ENCODE measurements at places on chromosomes 2 and 18.

DNA sequence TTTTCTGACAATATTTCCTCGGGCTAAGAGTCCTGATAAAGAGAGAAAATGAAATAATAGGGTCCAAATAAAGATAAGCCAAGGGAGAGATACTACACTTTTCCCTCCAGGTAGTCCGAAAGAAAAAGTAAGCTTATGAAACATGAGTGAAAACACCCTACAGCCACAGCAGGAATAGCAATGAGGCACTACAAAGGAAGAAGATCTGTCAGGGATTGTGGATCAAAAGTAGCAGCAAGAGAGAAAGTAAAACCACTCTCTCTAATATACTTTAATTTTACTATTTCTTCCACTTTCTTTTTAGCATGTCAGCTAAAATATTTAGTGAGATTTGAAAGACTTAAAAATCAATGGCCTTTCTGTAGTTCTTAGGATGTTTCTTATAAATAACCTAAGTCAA, 1601.8 kb downstream of the LRP1B start:
- no peak for DNase-seq

GRCh38 chr2:113080134-113080533, 12.4 kb downstream of the IL1F10 start:
- DNase-seq: no peak

DNA sequence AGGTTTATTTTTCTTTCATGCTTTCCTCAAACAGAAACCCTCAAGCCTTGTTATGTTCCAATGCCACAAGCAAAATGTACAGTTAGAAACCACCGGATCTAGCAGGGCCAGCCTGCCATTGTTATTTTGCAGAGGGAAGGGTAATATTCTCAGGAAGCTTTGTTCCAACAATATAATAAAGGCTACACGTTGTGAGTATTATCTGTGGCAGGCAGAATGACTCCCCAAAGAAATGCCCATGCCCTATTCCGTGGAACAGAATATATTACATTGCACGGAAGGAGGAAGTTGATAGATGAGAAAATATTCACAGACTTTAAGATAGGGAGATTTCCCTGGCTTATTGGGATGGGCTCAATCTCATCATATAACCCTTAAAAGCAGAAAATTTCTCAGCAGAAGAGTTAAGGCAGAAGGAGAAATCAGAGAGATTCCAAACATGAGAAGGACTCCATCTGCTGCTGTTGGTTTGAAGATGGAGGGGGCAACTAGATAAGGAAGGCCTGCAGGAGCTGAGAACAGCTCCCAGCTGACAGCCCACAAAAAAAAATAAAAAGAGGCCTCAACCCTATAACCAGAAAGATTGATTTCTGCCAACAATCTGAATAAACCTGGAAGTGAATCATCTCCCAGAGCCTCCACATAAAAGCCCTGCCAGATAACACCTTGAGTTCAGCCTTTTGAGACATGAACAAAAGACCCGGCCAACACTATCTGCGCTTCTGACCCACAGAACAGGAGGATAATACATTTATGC, 466.6 kb downstream of the LPIN1 start:
- no peak for DNase-seq

GRCh38 chr2:177332026-177332991, 60.3 kb upstream of the AGPS start:
- DNase-seq: no peak

DNA sequence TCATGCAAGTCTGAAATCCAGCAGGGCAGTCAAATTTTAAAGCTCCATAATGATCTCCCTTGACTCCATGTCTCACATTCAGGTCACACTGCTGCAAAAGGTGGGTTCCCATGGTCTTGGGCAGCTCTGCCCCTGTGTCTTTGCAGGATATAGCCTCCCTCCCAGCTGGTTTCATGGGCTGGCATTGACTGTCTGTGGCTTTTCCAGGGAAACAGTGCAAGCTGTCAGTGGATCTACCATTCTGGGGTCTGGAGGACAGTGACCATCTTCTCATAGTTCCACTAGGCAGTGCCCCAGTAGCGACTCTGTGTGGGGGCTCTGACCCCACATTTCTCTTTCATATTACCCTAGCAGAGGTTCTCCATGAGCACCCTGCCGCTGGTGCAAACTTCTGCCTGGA, 220.6 kb upstream of the COPS8 start:
- no peak for DNase-seq

- no peak for DNase-seq
Observed at GRCh38 chr2:209114588-209115240, 309.1 kb upstream of the MAP2 start.

DNA sequence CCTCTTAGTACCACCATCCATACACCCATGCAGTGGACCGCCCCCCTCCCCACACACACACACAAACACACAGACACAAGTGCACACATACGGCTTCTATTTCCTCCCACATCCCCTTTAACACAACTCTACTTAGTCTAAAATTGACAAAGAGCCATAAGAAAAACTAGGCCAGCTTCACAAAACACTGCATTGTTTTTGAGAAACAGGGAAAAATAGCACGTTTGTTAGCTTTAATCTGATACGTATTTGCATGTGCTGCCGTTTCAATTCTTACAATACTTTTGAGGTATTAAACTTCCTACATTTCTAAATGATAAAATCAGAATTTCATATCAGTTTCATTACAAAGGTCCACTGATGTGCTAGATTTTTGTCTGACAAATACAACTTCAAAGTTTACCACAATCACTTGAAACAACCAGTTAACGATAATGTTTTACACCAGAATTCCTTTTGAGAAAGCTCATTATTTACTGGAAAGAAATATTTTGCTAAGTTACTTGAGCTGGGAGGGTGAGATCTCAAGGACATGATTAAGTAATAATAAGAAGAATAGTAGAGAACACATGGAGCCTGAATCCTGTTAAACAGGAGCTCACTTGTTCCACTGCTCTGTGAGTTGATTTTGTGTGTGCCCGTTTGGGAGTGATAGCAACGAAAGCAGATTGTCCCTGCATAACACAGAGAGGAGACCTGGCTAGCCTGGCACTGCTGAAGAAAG, 74.5 kb downstream of the MOGAT1 start:
- no peak for DNase-seq

- no peak for DNase-seq
Observed at GRCh38 chr2:85959826-85960225, 71.0 kb upstream of the ST3GAL5 start.

DNA sequence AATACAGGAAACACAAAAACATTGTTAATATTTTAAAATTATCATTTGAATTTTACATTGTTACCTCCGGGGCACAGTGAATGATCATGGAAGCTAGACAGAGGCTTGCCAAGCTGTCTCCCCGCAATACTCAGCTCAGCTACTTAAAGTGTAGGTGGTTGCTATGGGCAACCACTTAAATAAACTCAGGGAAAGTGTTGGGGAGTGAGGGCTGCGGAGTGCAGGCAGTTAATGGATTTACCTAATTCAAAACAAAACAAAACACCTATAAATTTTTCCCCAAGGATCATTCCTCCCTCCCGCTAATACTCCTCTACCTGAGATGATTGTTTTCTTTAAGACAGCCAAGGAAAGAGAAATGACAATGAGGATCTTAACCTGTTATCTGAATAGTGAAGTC, 349.5 kb downstream of the TGIF1 start:
- DNase-seq: no peak

- no peak for DNase-seq
Observed at GRCh38 chr2:161170377-161170776, 10.1 kb downstream of the TANK start.

DNA sequence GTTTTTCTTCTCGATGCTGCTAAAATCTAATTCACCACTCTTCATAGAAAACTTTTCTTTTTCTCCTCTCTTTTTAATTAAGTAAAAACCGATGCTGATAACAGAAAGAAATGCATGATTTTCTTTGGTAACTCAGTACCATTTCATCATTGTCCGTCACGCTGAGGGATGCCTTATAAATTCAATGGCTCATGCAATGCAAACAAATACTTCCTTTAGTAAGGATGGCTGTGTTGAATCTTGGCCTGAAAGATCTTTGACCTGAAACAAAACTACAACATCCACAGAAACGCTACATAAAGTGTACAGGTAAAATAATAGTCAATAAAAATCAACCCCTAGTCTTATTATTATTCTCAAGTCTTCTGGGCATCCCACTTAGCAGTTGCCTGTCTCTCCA, 261.4 kb downstream of the SLC8A1 start:
- no peak for DNase-seq

DNA sequence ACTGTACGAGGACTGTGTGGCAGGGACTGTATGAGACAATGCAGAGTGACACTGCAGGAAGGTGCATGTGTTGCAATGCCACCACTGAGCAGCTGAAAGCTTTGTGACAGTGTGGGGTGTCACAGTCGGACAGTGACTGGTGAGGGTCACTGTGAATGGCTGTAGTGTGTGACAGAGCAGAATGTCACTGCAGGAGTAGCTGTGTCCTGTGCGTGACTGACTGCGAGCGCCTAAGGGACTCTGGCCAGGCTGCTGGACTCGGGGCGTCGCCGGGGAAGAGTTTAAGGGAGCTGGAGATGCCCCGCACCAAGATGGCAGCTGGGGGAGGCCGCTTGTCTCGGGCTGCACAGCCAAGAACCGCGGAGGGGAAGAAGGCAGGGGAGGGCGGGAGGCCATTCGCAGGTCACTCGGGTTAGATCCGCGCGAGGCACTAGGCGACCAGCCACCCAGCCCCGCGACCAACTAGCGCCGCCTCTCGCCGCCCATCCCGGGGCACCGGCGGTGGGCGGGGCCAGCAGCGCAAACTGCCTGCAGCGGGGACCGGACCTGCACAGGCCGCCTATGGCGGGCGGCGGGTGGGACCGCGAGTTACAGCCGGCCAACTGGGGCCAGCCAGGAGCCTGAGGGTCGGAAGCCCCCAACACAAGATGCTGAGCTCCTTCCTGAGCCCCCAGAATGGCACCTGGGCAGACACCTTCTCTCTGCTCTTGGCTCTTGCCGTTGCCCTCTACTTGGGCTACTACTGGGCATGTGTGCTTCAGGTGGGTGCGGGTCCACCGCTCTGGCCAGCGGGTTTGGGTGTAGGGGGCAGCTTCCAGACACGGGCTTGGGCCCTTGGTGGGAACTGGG, at the start of gene ABHD1:
Gene ABHD1, plus strand, starts transcription at position 514 of the 849 bp plus-strand sequence. Its CDS starts 134 bp downstream, at position 648.
- no peak for DNase-seq

DNA sequence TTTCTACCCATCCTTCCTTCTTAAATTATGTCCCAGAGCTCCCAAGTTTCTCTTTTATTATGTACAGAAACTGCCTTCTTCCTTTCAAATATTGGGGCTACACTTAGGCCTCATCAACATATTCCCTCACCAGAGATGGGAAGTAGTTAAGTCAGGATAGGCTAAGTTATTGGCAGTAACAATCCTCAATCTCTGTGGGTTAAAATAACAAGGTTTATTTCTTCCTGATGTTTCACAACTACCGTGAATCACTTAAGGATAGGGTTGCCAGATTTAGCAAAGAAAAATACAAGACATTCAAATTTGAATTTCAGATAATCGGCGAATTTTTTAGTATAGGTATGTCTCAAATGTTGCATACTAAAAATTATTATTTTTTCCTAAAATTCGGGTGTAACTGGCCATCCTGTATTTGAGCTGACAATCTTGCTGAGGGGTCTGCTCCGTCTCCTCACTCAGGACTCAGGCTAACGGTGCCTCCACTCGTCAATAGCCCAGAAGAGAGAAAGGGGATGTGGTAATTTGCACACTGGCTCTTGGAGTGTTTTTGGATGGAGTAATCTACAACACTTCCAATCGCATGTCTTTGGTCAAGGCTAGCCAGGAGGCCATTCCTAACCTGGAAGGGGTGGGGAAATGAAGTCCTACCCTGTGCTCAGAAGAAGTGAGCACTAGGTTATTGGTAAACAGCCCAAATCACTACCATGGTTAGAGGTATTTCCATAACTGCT, 91.7 kb downstream of the ACTR3 start:
- DNase-seq: no peak

- DNase-seq: no peak
Observed at GRCh38 chr2:42859791-42860190, 67.4 kb upstream of the HAAO start.

GRCh38 chr2:232723027-232723426, 25.9 kb downstream of the GIGYF2 start:
- no peak for DNase-seq

DNA sequence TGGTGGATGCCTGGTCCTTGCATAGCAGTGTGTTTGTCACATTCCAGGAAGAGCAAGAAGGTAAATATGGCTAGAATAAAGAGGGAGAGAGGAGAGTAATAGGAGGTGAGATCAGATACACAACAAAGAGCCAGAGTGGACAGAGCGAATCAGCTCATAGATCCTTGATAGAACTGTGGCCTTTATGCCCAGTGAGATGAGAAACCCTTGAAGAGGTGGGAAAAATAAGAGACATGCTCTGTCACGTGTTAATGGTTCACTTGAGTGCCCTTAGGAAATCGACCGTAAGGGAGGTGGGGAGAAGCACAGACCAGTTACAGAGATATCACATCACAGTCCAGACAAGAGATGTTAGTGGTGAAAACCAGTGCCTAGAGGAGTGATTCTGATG, 84.7 kb upstream of the RAB27B start:
- DNase-seq: no peak

DNA sequence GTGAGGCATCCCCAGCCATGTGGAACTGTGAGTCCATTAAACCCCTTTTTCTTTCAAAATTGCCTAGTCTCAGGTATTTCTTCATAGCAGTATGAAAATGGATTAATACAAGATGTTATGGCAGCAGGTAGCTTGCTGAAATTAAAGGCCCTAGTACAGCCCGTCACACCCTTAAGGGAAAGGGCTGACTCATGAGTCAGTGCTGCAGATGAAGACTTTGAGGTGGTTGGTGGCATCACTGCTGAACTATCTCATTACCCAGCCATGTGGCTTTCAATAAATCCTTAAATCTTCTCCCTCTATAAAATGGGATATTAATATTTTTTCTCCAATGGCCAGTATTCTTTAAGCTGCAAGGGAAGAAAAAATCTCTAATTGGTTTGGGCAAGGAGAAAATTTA, 226.1 kb upstream of the CCDC68 start:
- DNase-seq: no peak

DNA sequence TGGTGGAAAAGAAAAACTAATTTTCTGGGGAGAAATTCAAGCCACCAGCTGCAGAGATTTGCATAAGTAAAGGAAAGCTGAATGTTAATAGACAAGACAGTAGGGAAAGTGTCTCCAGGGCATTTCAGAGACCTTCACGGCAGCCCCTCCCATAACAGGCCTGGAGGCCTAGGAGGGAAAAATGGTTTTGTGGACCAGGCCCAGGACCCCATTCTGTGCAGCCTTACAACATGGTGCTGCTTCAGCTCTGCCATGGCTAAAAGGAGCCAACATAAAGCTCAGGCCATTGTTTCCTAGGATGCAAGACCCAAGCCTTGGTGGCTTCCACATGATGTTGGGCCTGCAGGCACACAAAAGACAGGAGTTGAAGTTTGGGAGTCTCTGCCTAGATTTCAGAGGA, 697.1 kb downstream of the SOCS6 start:
- DNase-seq: no peak

DNA sequence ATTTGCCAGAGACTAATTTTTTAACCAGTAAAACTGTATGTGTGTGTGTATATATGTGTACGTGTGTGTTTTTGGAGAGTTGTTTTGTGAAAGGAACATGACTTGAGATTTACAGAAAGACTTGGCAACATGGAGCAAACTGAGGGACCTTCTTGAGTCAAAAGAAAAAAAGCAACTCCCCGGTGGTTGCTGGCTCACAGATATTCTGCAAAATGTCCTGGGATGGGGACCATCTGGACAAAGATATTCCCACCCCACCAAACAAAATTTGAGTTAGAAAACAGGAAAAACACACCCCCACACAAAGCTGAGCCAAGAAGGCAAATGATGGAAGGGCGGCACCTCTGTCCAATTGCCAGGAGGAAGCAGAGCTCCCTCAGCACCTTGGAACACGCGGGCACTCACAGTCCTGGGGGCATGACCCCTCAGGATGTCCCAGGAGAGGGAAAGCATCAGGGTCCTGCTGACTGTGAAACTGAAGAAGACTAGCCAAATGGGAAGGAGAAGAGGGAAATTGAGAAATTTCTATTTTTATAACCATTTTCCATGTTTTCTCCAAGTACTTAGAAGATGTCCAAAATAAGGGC, 290.2 kb upstream of the ACVR2A start:
- DNase-seq: no peak
